ENCODE measurements at places on chromosomes 4 and X.

DNA sequence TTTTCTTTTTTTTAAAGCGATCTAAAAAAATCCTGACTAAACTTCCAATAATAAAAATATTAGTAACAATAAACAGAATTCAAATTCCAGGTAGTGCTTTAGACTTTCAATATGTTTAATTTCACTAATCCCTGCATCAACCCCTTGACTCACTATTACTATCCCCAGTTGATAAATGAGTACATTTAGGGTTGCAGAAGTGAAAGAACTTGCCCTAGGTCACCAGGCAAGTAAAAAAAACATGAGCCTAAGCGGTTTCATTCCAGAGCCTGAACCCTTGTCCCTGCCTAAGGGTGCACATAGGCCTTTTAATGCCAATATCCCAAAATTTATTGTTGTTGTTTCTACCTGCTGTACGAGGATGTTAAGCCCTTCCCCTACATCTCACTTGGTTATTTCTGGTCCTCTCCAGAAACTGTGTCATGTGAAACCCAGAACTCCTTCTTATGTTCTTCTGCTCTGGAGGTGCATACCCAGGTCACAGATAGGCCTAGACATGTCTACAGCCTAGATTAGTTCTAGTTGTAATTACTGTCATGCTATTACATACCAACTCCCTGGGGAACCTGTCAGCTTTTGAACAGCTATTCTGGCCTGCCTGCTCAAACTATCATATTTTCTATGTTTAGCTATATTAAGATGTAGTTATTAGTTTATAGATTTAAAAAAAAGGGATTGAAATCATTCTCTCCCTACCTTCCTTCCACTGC lies 244.5 kb upstream of the PITX2 start:
- DNase-seq = no peak

- peak; percentile 54 for DNase-seq
Observed at GRCh38 chrX:475926-476723, 89.4 kb upstream of the PPP2R3B start.

DNA sequence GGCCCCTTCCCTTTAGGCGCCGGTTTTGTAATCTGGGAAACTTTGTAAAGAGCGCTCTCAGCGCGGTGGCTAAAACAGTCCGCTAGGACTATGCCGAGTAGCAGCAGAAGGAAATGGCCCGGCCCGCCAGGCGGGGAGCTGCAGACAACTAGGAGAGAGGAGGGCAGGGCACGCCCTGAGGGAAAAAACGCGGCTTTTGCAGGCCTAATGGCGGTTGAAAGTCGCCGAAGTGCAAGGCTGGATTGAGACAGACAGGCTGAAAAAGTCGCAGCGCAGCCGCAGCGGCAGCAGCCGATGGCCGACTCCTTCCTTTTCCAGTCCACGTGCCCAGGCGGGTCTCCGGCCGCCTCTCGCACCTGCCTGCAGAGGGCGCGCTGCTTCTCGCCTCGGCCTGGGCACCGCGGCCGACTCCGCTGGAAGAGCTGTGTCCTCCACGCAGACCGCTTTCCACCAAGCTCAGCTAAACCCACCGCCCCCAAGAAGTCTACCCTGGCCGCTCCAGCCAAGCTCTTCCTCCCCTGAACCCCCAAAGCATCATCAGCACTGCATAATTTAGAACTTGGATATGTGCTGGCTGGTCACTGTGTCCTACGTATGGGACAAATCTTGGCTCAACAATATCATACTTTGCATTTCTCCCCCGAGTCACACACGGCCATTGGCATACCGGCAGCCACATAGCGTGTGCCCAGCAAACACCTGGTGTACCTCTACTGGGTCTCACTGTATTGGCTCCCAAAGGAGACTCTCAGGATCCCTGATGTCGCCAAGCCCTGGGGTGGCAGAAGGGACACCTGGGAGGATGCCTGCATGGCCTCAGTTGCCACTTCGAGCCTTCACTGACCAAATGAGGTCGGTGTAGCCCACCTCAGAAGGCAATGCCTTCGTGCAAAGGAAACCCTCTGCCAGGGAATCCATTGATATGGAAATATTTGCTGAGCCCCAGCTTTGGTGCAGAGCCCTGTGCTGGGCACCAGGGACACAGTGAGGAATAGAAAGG lies 14.5 kb downstream of the SLC25A5 start:
- no peak for DNase-seq

- no peak for DNase-seq
Observed at GRCh38 chrX:67288156-67288555, 255.7 kb upstream of the AR start.

GRCh38 chr4:154736770-154737169 lies 7.0 kb upstream of the LRAT start:
- no peak for DNase-seq

DNA sequence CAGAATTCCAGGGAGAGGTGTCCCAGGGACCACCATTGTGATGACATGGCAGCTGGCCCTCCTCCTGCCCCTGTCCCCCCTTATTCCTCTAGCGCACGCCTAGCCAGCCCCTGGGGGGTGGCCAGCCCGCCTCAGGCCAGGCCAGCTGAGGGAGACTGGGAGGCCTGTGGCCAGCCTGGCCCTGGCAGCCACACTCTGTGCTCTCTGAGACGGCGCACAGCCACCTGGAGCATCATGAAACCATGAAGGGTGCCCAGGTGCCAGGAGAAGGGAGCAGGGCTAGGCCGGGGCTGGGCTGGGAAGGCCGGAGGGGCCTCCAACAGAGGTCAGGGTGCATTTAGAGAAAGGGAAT lies 14.4 kb upstream of the DUSP9 start:
- DNase-seq = no peak

- no peak for DNase-seq
Observed at GRCh38 chr4:4853921-4854648, 5.4 kb upstream of the MSX1 start.

- no peak for DNase-seq
Observed at GRCh38 chrX:127276326-127276725, 456.8 kb downstream of the PRR32 start.

DNA sequence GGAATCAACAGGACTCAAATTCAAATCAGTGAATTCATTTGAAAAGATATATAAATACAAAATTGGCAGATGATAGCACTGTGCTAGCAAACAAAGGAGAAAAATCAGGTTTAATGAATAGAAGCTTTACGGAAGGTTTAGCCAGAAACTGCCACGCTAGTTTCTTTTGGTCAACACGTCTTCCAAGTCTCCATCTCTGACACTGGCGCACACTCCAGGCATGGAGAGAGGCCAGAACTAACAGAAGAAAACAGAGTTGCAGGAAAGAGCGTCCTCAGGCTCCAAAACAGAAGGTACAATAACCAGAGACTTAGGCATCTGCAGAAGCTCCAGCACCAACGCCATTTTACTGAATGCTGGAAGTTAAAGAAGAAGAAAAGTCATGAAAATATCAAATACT lies 497.3 kb upstream of the FRG1 start:
- no peak for DNase-seq

DNA sequence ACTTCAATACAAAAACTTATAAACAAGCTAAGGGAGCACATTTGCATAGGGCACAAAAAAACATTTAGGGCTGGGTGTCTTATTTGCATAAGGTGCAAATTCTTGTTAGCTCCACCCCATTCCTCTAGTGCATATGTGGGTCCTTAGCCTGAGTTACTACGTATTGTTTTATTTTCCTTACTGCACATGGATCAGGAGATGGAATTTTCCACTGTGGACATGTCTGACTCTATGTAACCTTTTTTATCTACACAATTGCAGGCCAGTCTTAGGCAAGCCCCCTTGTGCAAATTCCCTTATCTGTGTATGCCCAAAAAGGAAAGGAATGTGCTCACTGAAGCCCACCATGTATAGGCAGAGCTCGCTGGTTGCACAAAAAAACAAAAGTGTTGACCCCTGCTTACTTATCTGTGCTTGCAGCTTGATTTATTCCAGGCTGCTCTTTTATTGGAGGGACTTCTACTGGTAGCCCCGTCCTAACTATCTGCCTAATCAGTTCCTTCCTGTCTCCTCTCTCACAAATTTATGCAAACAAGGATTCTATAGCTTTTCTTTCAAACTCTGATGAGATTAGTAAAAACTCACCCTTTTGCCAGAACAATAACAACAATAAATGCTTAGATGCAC lies 359.0 kb upstream of the MAGEB16 start:
- no peak for DNase-seq

- peak; percentile 8 for DNase-seq
Observed at GRCh38 chrX:25206778-25207177, 191.0 kb upstream of the ARX start.

GRCh38 chr4:40661803-40662202 lies 32.1 kb upstream of the RBM47 start:
- no peak for DNase-seq
